ENCODE measurements at places on chromosomes 3 and 15.

DNA sequence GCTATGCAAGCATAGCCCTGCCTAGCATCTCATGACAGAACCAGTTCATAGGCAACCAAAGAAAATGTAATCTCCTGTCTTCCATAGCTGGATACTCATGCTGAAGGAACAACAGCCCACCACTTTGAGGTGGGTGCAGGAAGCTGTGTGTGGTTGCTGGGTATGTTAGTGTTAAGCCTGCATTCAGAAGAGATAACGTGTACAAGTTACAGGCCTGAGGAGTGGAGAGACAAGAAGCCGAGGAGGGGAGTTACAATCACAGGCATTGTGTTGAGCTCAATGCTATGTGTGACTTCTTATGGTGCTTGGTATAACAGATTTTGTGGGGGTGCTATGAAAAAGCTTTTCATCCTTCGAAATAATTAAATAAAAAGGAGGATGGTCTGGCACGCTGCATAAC is 42.8 kb upstream of the SECISBP2L start:
- no peak for DNase-seq

- DNase-seq = no peak
These were observed 55.8 kb downstream of the TRIM71 start for GRCh38 chr3:32873531-32874130.

DNA sequence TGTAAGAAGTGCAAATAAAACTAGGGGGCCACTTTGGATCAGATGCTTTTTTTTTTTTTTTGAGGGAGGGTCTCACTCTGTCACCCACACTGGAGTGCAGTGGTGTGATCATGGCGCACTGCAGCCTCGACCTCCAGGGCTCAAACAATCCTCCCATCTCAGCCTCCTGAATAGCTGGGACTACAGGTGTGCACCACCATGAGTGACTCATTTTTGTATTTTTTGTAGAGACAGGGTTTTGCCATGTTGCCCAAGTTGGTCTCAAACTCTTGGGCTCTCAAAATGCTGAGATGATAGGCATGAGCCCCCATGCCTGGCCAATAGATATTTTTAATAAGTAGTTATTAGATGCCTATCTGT is 20.8 kb downstream of the CCR1 start:
- DNase-seq = no peak

DNA sequence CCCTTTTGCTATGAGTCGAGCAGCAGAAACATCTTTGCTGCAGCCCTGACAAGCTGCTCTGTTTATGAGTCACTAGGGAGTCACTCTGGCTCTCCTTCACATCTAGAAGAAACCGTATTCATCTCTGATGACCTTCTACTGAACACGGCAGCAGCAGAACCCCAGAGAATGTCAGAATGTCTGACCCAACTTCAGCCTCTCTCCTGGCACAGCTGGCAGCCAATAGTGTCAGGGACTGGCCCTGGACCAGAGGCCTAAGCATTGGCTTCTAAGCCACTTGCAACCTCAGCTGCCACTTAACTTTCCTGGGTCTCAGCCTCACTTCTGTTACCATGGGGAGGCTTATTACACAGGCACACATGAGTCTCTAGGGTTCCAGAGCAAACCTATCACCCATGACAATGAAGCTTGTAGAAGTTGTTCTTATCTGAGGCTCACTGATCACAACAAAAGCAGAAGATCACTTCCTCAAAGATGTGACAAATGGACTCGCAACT is 184.1 kb upstream of the TLE3 start:
- DNase-seq = no peak

DNA sequence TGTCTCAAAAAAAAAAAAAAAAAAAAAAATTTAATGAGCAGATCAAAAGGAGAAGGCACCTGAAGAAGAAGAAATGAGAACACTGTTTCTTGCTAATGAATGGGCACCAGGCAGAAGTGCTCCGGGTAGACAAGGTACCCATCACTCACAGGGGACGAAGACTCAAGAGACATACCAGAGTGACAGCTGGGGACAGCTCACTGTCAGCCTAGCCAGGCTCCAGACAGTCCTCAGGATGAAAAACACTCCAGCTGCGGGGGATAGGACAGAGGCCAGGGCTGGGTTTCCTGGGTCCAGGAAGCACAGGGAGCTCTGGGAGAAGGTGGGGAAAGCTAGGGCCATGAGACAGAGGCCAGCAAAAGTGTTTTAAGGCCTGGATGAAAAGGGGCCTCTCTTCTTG is 48.5 kb upstream of the PARL start:
- no peak for DNase-seq

GRCh38 chr15:35054380-35054779 is 30.7 kb downstream of the NANOGP8 start:
- DNase-seq = no peak

DNA sequence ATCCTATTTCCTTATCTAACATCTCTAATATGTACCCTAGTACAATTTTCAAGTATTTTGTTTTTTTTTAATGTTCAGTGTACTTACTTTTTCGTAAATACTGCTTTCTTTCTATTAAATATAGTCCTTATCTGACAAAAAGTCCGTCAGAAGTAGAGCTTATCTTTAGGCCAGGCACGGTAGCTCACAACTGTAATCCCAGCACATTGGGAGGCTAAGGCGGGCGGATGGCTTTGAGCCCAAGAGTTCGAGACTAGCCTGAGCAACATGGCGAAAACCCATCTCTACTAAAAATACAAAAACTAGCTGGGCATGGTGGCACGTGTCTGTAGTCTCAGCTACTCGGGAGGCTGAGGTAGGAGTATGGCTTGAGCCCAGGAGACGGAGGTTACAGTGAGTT is 41.1 kb downstream of the USP3 start:
- DNase-seq = no peak

DNA sequence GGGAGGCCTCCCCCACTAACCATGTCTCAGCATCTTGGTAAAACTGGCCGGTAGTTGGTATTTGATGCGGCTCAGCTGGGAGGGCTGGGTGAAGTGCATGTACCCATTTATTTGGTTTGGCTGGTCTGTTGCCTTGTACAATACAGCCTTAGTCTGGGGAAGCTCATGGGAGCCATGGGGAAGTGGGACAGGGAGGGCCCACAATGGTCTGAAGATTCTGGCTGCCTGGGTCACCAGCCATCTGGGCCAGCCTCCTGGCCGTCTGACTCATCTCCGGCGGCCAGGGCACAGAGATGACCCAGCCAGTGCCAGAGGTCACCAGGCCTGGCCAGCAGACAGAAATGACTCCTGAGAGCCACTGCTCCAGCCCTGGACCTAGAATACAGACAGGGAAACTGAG is 51.6 kb upstream of the SMAD6 start:
- no peak for DNase-seq

- no peak for DNase-seq
These were observed 258.1 kb upstream of the MCTP2 start for GRCh38 chr15:93973287-93973686.

- DNase-seq = no peak
These were observed 70.7 kb downstream of the CACNA2D3 start for GRCh38 chr3:54193093-54193492.

DNA sequence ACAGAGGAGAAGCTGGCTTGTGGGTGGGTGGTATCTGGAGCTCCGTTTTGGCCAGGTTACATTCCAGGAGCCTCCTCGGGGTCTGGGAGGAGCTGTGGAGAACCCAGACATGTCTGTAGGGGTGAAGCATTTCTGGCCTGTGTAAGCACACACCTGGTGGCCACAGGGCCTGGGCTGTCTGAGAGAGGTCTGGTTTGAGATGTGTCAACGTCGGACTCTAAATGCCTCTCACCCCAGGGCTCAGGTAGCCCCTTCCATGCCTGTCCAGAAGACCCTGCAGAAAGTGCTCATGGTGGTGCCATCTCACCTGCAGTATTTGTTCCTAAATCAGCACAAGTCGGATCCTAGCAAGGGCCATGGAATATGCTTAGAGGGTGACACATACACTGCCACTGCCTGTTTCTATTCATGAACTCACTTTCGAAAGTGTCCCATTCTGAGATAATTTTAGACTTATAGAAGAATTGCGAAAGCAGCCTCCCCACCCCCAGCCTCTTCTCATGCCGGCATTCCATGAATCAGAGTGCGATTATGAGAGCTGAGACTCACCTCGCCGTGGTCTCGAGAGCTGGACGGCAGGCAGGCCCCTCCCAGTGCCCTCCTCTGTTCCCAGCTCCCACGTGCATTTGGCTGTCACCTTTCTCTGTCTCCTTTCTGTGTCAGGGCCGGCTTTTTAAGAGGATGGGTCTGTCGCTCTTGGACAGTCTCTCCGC is 63.7 kb downstream of the KLF15 start:
- no peak for DNase-seq

DNA sequence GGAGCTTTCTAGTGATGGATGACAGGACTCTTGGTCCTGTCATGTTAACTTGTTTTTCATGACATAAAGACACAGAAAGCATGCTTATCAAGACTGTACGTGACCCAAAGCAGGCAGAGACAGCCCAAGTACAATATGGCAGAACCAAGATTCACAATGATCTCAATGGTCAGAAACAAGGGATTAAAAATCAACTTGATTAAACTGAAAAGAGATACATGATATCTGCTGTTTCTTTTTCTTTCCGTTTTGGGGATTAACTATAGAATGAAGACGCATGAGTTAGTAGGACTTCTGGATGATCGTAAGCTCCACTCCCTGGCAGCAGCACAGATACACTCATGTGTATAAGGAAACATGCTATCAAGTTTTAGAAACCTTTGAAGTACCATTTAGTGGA is 98.4 kb upstream of the MYZAP start:
- no peak for DNase-seq

DNA sequence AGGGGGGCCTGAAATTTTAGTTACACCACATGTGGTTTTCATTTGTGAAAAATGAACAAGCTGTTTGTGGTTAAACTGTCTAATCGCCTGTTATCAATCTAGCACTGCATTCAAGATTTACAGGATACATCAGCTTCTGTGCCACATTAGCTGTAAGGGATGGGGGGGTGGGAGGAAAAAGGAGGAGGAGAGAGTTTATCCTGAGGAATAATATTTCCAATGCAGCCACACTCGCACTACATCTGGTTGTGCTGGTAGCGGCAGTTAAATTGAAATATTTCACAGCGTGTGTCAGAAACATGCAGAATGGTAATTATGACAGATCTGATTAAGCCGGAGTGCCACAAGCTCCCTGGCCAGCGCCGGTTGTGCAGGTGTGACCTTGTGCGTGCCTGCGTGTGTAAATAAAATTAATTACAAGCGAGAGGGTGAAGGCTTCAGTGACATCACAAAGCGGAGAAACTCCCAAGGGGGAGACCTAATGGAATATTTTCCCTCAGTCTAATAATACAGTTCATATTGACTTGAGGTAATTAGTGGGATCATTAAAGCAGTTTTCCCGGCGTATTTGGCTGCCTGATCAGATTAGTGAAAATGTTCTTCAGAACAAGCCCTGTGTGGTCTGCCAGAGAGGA is 55.5 kb downstream of the SATB1 start:
- DNase-seq = no peak
